T-helper 17 cell (primary cell): ENCODE measurements at places on chromosomes 5 and 9.
A peak's percentile ranks its signal among the peaks of the same experiment; 100 is the strongest.

- H3K36me3 ChIP-seq, result no peaks in the 10 kb centered on the region
- H3K27ac ChIP-seq, result no peak overlapping the region
- no peaks in the 10 kb centered on the region for H3K27me3 ChIP-seq
- DNase-seq, result no peak
Measured at GRCh38 chr9:108041551-108041950, 552.0 kb upstream of the KLF4 start.

DNA sequence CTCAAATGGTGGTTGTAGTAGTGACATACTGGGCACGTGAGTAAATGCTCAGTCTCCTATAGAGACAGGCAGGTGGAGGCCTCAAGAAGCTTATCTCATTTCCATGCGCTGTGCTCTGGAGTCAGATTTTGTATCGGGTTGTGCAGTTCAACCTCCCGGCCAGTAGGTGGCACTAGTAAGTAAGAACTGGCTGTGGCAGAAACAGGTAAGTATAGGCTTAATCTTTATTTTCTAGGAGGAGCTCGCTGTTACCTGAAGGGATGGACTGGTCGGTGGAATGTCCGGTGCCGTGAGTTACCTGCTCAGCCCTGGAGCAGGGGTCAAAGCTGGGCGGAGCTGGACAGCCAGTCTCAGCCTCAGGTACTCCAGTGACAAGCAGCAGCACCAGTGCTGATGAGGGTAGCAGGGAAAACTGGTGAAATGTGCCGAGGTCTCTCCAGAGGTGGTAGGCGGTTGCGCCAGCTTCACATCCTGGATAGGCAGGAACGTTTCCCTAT, 880.1 kb upstream of the SEMA6A start:
- peaks cover 15% of the 10 kb centered on the region for H3K27me3 ChIP-seq
- peaks cover 5% of the 10 kb centered on the region for H3K4me1 ChIP-seq
- peak; percentile 18 for DNase-seq
- peak overlapping the region; percentile 72 for H3K4me3 ChIP-seq
- H3K36me3 ChIP-seq, result no peaks in the 10 kb centered on the region

GRCh38 chr9:30519756-30520155, 1864.7 kb upstream of the ACO1 start:
- DNase-seq, result no peak
- no peaks in the 10 kb centered on the region for H3K27me3 ChIP-seq
- H3K27ac ChIP-seq, result no peak overlapping the region
- no peak overlapping the region for H3K4me3 ChIP-seq
- H3K36me3 ChIP-seq, result no peaks in the 10 kb centered on the region

DNA sequence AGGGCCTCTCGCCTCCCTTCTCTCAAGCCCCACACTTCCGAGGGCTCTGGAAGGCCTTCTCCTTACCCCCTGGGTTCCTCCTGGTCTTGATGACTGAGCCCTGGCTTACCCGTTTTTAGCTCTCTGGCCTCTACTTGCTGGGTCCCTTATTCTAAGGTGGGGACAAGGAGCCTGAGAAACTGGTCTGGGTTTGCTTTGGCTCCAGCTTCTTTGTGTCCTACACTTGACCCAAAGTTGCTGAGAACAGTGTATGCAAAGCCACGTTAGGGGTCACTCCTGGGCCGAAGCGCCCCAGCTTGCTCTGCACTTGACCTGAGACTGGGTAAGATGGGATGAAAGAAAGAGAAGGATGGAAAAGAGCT, 788 bp downstream of the ZNF346 start:
- H3K4me3 ChIP-seq, result peak overlapping the region; percentile 99
- H3K27me3 ChIP-seq, result no peaks in the 10 kb centered on the region
- peaks cover 2% of the 10 kb centered on the region for H3K36me3 ChIP-seq
- peak overlapping the region; percentile 96 for H3K27ac ChIP-seq
- peaks cover 39% of the 10 kb centered on the region for H3K4me1 ChIP-seq

GRCh38 chr5:95374061-95374460, 17.1 kb upstream of the FAM81B start:
- H3K27me3 ChIP-seq, result peaks cover 25% of the 10 kb centered on the region
- no peak overlapping the region for H3K27ac ChIP-seq
- no peaks in the 10 kb centered on the region for H3K36me3 ChIP-seq
- H3K4me3 ChIP-seq, result no peak overlapping the region

DNA sequence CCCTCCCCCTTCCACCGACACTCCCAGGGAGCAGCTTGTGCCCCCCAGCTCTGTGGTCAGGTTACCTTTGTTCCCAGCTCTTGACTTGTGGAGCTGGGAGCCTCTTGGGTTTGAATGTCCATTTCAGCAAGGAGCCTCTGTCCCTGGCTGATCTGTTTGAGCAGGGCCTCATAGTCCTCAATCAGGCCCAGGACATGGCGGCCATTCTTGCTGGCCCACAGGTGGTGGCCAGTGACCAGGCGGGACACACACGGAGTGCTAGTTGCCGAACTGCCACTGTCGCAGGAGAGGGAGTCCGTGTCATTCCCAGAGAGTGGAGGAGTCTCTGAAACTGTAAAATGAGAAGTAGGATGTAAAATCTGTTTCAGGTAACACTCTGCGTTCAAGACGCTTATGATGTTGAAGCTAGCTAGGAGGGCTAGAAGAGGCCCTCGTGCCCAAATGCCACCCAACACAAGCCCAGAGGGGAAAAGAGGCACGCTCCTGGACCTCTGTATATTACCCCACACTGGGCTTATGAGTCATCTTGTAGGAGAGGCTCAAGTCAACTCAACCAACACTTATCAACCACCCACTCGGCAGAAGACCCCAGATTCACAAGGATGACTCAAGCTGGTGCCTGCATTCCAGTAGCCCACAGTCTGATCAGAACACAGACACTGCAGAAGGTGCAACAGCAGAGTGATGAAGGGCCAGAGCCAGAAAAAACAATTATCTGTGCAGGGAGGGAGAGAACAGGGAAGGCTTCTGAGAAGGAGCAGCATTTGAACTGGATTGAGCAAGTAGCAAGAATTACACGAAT, 177.0 kb downstream of the CDK5RAP2 start:
- no peak overlapping the region for H3K27ac ChIP-seq
- DNase-seq, result no peak
- peaks cover 7% of the 10 kb centered on the region for H3K4me1 ChIP-seq
- no peak overlapping the region for H3K4me3 ChIP-seq
- H3K27me3 ChIP-seq, result no peaks in the 10 kb centered on the region

- no peak overlapping the region for H3K4me3 ChIP-seq
- no peak for DNase-seq
- no peaks in the 10 kb centered on the region for H3K4me1 ChIP-seq
Measured at GRCh38 chr9:97525451-97525850, 24.0 kb downstream of the TMOD1 start.

DNA sequence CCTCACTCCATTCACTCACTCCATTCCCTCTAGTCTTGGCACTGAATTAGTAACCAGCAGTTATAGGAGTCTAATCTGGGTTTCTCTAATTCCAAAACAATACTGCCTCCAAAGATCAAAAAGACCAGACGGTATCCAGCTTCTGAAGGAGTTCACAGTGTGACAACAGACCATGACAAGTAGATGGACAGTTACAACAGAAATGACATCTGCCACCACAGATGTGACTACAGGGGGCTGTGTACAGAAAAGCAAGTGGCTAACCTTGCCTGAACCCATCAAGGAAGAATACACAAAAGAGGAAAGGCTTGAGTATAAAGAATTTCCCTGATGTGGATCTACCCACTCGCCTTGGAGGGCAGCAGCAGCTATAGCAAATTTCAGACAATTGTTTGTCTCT, 112.4 kb downstream of the ACTL7B start:
- H3K4me1 ChIP-seq, result no peaks in the 10 kb centered on the region
- DNase-seq, result no peak
- H3K36me3 ChIP-seq, result no peaks in the 10 kb centered on the region
- peaks cover 14% of the 10 kb centered on the region for H3K27me3 ChIP-seq

DNA sequence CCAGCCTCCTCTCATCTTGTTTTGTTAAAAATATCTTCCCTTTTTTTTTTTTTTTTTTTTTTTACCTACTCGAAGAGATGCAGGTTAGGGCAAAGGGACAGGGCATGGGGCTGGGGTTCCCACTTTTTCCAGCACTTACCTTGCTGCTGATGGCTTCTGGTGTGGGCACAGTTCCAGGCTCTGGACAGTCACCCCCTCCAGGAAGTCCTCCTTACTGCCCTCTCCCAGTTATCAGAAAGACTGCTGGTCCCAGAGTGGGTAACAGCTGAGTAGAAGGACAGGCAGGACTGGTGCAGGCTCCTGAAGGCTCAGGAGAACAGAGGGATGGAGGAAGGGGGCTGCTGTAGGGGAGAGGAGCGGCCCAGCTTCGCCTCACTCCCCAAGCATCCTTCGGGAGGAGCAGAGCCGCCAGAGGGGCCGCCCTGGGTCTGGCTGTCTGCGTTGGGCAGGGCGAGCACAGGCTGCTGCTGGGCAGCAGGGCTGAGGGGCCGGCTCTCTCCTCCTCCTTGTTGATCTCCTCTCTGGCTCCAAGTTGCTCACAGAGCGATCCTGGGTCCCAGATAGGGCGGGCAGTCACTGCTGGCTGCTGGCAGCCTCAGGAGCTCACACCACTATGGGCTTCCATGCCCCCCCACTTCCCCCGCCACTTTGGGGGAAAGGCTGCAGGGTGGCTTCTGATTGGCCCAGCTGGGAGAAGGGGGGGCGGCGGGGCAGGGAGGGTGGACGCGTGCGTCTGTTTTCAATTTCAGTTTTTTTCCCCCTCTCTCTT, at the start of gene PDGFRB:
Gene PDGFRB (minus strand): TSS at position 588 of the 769 bp plus-strand sequence. CDS start 18,798 bp downstream, outside the sequence.
- peaks cover 9% of the 10 kb centered on the region for H3K4me1 ChIP-seq
- peak within 1 kb of the TSS; percentile 45 for H3K27ac ChIP-seq
- no peak for DNase-seq
- H3K36me3 ChIP-seq, result peaks cover 2% of the 10 kb centered on the region
- H3K4me3 ChIP-seq, result peak within 1 kb of the TSS; percentile 89

GRCh38 chr9:38347271-38347671, 45.2 kb upstream of the ALDH1B1 start:
- H3K4me1 ChIP-seq, result no peaks in the 10 kb centered on the region
- no peak overlapping the region for H3K4me3 ChIP-seq
- peaks cover 41% of the 10 kb centered on the region for H3K27me3 ChIP-seq

- no peak overlapping the region for H3K27ac ChIP-seq
- H3K4me1 ChIP-seq, result no peaks in the 10 kb centered on the region
- no peak overlapping the region for H3K4me3 ChIP-seq
- no peak for DNase-seq
Measured at GRCh38 chr5:14153932-14154731, 11.0 kb downstream of the TRIO start.

DNA sequence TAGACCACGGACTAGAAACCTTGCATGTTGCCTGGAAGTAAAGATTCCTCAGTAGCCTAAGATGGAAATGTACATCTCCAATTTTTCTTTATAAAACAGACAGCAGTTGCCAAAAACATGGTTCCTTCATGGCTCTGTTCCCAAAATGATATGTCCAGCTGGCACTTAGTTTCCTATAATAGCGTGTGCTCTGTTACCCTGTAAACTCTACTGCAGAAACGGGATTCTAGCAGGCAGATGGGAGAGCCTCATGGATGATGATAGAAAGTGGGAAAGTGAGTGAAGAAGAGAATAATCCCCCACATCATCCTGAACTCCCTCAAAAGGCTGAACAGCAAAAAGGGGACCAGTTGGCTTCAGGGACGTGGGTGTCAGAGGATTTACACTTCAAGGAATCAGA, 118.2 kb downstream of the FRMD3 start:
- no peak overlapping the region for H3K4me3 ChIP-seq
- peaks cover 2% of the 10 kb centered on the region for H3K36me3 ChIP-seq
- H3K4me1 ChIP-seq, result no peaks in the 10 kb centered on the region
- no peak overlapping the region for H3K27ac ChIP-seq
- no peaks in the 10 kb centered on the region for H3K27me3 ChIP-seq
